ENCODE measurements at places on chromosomes 5 and 9.

GRCh38 chr9:121944711-121945191, 148.4 kb downstream of the TTLL11 start:
- DNase-seq: no peak

DNA sequence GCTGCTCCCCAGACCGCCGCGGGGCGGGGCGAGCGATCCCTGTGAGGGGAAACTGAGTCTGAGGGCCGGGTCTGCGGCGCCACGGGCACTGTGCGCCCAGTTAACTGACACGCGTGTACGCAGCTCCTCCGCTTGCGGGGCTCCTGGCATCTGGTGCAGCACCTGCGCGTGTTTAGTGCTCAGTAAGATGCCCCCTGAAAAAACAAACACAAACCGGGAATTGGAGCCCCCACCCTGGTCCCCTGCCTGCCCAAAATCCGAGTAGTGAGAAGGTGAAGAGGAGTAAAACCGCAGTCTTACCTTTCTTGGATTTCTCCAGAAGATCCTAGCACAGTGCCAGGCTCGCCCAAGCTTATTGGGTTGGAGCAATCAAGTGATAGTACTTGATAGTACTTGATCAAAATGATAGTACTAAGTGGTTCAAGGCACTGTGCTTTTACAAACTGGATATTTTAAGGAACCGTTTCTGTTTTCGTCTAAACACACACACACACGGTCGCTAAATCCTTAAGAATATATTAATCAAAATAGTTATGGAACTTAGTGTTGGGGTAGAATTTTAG, 2.7 kb upstream of the TRAF1 start:
- no peak for DNase-seq

- DNase-seq: no peak
These were observed 480.0 kb downstream of the NR2F1-AS1 start for GRCh38 chr5:93100976-93101375.

DNA sequence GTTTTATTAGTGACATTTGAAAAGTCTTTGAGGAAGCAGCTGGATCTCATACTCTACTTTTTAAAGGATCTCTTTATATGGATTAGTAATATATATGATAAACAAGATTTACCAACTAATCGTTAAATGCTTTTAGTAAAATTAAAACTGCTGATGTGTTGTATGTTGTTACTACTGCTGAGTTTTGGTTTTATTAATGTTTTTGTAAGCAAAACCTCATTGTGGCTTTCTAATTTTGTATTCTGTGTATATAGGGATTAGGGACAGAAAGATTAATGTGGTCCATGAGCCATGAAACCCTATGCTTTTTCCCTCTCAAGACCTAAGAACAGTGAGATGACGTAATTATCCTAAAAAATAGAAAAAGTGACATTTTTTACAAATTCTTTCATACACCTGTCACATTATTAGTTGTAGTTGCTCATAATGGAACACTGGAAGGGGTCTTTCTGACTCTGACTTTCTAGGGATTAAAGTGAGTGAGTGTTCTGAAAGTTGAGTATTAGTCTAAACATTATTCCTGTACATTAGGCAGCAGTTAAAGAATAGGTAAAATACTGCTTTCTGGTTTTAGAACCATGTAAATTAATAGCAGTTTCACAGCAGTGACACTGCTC, 85.9 kb downstream of the SLC12A2 start:
- DNase-seq: no peak

DNA sequence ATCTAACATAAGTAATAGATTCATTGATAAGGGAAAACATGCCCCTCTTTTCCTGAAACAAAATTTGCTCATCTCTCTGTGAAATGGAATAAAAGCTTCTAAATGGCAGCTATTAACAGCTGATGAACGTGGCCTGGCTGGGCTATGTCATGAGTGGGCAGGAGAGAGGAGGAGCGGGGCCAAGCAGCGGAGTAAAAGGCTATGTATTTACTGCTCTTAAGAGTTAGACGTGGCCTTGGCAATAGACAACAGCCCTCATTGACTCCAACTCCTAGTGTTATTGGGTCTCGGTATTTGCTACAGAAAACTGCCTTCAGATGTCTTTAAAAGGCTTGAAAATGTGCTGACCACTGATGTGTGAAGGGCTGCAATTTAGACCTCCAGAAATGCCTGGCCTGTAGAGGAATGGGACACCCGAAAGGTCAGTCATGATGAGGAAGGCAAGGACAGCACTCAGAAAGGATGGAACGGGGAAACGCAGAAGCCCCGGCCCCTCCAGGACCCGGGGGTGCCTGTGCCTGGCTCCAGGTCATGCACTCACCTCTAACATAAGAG, 116.8 kb downstream of the PDZD2 start:
- no peak for DNase-seq

Measured in NCI-H187 (cell line).